Right renal pelvis (tissue), 4 donors: ENCODE measurements at places on chromosomes 11 and 22. TPM values are rescaled to one million over a fixed set of nuclear protein-coding genes. Genes with fewer than 3 reads are reported as not detected.

Gene ZPR1
- 60.1 TPM for polyA plus RNA-seq

Gene WNT11
- polyA plus RNA-seq: 15.7 TPM

Gene GRM5
- 0.19 TPM for polyA plus RNA-seq

Gene DAGLA
- polyA plus RNA-seq: 3.4 TPM

Gene C11orf86
- not detected for polyA plus RNA-seq

Gene OLFML1
- 35.4 TPM for polyA plus RNA-seq

- no peak for DNase-seq
These were observed 27.6 kb upstream of the TOLLIP start for GRCh38 chr11:1336836-1337646.

GRCh38 chr11:27217496-27217895 is 145.5 kb downstream of the CCDC34 start:
- no peak for DNase-seq

- DNase-seq: no peak
These were observed 13.2 kb downstream of the ZNF70 start for GRCh38 chr22:23737696-23738095.

DNA sequence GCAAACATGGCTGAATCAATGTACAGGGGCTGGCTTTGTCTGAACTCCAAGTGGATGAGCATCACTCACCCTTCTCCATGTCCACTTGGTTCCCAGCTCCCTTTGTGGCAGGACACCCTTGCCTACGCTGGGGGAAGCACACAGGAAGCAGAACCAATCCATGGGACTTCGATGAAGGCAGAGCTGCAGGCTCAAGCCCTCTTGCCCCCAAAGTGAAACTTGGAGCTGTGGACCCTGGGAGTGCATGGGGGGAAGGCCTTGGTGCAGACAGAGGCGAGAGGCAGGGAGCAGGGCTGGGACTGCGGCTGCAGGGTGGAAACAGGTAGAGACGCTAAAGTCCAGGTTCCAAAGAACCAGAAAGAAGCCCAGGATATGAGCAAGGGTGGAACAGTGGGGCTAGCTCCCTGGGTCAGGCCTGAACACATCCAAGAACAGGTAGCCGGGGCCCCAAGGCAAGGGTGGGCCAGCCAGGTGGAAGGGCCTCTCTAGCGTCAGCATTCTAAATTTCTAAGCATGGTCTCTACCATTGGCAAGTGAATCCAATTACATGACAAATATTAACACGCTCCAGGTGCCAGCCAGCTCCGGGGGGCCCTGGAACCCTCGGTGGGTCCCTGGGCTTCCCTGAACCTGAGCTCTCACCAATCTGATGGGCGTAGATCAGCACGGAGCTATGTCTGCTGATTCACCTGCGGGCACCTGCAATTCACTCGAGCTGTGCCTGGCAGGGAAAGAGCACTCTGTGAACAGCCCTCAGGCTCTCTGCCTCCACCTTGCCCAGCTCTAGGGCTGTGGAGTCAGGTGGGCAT is 532.8 kb downstream of the BRD1 start:
- no peak for DNase-seq

- DNase-seq: no peak
These were observed 15.9 kb downstream of the PTDSS2 start for GRCh38 chr11:465896-466530.

DNA sequence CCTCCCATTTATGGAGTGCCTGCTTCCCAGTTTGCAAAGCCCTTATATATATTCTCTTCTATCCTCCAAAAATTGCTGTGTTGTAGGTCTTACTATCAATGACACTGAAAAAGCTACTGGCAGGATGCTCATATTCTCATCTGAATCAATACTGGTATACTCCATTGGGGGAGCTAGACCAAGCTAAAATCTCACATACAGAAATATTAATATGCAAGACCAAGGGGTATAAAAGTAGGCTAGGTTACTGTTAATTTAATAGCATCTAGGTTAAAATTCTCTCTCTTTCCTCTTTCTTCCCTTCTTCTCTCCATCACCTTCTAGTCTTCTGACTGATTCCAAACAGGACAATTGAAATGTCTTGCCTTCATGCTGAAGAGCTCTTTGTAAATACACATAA is 17.1 kb upstream of the BDNF start:
- no peak for DNase-seq

- no peak for DNase-seq
These were observed 55.2 kb upstream of the ZBED5 start for GRCh38 chr11:10913075-10913474.

DNA sequence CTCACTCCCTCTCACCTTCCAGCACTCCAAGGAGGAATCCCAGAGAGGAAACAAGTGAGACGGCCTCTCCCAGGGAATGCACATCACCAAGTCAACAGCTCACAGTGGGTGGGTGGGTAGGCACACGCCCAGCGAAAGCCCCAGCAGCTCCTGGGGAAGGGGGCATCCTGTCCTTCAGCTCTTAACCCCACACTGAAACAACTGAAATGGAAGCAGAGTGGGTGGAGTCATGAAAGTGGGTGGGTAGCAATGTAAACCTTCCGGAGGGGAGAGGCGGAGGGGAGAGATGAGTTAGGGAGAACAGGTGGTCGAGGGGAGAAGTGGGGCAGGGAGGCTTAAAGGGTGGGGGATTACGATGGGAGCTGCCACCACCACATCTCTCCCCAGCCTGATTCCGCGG is 5.4 kb downstream of the MCHR1 start:
- DNase-seq: no peak

DNA sequence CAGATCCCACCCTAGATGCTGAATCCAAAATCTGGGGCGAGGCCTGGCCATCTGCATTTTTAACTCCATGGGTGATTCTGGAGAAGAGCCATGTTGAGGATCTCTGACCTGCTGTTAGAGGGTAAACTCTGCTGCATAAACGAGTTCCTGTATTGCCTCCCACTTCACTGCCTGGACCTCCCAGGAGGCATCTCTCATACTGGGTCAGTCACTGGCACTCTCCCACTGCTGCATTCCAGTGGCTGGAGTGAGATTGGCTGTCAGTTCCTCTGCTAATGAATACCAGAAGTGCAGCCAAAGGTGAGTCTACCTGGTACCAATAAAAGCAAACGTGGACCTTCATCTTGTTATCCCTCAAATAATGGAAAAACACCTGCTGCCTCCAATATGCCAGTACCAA is 10.3 kb downstream of the POLDIP3 start:
- DNase-seq: no peak

DNA sequence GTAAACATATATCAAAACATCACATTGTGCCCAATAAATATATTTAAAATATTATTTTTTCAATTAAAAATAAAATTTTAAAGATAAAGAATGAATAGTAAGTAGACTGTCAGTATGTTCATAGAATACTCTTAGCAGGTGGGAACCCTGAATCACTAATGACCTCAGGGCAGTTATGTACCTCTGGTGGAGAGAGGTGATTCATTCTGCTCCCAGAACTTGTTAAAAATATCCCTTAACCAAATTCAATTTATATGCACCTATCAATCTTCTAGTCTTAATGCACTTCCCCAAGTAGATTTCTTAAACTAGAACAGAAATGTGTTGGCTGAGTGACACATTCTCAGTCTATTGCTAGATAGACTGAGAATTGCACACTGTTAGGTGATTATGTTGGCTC is 183.9 kb upstream of the SYN3 start:
- no peak for DNase-seq

GRCh38 chr22:22084089-22084711 is 101.6 kb upstream of the TOP3B start:
- DNase-seq: no peak

- no peak for DNase-seq
These were observed 9.7 kb downstream of the LIF start for GRCh38 chr22:30236875-30237274.

- DNase-seq: peak; percentile 80
These were observed 6.8 kb upstream of the CHKA start for GRCh38 chr11:68127714-68128681.

DNA sequence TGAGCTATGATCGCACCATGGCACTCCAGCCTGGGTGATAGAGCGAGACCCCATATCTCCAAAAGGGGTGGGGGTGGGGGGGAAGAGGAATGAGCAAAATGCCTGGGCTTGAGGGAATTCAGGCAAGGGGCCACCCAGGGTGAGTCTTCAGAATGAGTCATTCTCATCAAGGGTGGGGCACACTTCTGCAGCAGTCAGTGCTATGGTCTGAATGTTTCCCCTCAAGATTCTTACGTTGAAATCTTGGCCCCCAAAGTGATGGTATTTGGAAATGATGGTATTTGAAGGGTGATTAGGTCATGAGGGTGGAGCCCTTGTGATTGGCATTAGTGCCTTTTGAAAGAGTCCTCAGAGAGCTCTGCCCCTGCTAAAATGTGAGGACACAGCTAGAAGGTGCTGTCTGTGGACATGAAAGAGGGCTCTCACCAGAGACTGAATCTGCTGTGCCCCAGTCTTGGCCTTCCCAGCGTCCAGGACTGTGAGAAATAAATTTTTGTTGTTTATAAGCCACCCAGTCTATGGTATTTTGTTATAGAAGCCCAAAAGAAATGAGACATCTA is 86.4 kb upstream of the THY1 start:
- DNase-seq: no peak

DNA sequence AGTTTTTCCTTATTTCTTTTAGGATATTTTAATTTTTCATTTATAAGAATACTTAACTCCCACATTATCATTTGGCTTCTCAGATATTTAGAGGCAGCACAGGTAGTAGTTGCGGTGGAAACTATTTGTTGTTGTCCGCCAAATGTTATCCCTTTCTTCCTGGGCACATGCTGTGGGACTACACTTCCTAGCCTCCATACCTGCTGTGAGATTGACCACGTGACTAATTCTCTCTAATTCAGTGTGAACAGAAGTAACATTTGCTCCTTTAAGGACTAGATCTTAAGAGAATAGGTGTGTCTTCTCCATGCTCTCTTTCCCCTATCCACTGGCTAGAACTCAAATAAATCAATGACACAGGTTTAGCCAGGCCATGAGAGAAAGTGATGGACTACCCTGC is 136.5 kb downstream of the ATG16L2 start:
- no peak for DNase-seq

DNA sequence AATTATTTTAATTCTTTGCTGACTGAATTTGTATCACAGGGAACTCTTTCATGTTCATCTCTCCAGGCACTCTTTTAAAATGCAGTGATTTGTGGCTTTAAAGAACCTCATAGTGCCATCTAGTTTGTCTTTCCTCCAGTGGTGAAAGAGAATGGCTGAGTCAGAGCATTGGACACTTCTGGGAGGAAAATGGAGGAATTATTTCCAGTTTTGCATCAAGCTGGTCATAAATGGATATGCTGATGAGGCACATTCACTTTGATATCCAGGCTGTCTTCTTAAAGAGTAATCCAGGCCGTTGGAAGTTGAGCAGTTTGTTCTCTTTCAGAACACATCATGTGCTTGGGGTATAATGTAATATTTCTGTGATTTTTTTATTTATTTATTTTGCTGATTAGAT is 273.7 kb downstream of the DDX10 start:
- no peak for DNase-seq

- no peak for DNase-seq
These were observed 512.5 kb downstream of the OPCML start for GRCh38 chr11:133019545-133020371.

- no peak for DNase-seq
These were observed 26.6 kb upstream of the RELT start for GRCh38 chr11:73349633-73350032.

DNA sequence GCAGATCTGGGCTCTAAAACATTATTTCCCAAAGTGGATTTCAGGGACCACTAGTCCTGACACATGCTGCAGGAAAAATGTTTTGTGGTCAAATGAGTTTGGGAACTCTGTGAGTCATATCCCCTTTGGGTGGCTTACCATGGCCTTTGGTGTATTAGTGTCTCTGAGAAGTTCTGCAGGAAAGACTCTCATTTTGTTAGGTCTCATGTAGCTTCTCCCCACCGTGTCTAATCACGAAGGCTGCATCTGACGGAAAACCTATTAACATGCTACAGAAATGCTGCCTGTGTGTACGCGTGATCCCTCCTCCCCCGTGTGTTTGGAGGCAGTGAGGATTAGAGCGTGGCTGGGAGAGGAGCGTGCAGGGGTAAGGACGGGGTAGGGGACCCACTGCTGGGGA is 191.7 kb downstream of the ST3GAL4 start:
- no peak for DNase-seq

DNA sequence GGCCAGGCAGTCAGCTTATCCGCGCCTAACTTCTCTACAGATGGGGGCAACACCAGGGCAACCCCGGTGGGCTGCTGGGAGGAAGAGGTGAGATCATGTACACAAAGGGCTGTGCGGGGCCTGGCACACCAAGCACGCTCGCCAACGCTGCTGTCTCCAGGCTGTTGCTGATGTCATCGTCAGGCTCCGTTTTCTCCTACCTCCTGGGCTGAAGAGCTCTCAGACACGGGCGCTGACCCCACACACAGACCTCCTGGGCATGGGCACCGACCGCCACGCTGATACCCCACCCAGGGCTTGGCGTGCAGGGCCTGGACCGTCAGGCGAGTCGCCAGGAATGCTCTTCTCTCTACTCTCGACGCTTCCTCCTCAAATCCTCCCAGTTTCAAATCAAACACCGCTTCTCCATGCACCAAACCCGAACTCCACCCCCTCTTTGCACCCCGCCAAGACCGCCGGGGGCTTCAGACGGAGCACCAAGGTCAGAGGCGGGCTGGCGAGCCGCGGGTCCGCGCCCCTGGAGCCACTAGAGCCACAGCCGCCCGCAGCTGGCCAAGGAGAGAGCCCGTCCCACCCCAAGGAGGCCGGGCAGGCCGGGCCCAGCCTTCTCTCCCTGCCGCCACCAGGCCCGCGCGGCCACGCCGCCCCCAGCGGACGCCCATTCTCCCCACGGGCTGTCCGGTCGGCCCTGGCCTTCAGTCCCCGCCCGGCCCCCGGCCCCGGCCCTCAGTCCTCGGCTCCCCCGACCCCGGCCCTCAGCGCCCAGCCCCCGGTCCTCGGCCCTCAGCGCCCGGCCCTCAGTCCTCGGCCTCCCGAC is 772 bp downstream of the SBF1 start:
- DNase-seq: no peak

GRCh38 chr11:44306918-44307244 is 3.1 kb downstream of the ALX4 start:
- DNase-seq: no peak

DNA sequence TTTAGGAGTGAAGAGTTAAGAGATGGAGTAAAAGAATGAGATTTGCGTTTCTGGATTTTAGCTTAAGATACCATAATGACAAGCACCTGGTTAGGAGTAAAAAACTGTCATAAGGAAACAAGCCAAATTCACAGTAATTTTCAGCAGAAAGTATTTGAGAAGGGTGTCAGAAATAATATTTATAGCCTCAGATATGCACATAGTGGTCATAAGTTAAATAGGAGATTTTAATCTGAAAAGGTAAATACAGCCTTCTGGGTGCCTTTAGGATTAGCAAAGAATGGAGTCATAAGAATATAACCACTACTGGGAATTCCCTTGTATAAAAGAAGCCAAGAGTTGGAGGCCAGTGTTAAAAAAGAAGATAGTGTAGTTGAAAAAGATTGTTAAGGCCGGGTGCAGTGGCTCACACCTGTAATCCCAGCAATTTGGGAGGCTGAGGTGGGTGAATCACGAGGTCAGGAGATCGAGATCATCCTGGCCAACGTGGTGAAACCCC is 160.1 kb downstream of the SWAP70 start:
- DNase-seq: no peak

GRCh38 chr11:36010010-36010740 is 66.3 kb downstream of the LDLRAD3 start:
- DNase-seq: no peak
